ENCODE measurements at places on chromosomes 4 and X.
A peak's percentile ranks its signal among the peaks of the same experiment; 100 is the strongest.

- no peak for DNase-seq
These were observed 1005.5 kb upstream of the INTU start for GRCh38 chr4:126627255-126627654.

- DNase-seq = no peak
These were observed 16.6 kb downstream of the LRPAP1 start for GRCh38 chr4:3515646-3516045.

DNA sequence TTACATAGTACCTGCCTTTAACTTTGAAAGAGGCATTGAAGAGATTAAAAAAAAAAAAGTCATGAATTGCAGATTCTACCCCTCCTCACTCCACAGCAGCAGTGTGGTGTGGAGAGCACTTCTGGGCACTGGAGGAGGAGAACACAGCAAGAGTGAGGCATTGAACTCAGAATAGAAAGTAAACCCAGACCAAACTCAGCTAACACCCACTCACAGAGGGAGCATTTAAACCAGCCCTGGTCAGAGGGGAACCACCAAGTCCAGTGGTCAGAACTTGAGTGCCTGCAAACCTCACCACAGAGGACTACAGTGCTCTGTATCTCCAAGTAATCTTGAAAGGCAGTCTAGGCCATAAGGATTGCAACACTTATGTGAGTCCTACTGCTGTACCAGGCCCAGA lies 15.6 kb upstream of the UGT2A1 start:
- no peak for DNase-seq

DNA sequence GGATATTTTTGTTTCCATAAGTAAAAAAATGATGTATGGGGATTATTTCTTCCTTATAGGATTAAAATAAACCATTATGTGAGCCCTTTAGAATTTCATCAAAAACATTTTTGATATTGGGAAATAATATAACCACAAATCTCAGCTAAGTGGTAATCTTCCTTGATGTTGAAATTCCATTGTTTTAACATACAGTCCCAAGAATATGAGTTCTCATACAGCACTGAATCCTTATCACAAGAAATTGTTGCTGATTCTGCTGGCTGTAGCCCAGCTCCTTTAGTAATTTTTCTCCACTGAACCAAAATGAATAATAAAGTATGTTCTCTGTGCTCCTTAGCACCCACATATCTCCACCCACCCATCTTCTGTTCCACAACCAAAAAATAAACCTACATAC lies 41.9 kb upstream of the FAM47B start:
- DNase-seq = peak; percentile 10

DNA sequence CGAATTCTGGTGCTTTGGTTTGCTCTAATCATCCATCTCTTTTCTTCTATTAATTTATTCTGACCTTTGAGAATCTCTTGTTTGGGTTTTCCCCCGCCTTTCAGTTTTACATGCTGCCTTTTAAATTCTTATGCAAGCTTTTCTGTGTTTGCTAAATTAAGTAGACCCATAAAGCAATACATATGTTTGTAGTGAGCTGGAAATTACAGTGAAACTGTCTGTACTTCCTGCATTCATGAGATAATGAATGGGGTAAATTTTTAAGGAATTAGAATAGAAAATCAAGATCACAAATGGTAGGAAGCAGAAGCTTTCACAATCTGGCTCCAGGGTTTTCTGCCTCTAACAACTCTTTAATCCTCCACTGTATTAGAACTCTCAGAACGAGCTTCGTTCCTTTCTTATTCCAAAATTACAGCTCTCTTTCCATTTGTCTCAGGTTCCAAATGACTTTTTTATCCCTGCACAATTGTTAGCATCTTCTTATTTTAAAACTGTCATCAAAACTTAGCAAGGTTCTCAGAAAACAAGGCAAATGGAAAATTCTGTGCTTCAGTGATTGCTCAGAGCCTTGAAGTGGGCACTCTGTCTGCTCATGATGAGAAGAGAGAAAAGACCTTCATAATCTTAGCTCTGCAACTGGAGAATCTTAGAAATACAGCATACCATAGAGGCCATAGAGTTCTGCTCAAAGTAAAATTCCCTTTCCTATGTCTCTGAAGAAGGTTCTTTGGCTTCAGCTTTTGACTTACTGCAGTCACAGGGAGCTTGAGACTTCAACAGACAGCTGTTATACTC lies 108.2 kb downstream of the EGF start:
- no peak for DNase-seq

DNA sequence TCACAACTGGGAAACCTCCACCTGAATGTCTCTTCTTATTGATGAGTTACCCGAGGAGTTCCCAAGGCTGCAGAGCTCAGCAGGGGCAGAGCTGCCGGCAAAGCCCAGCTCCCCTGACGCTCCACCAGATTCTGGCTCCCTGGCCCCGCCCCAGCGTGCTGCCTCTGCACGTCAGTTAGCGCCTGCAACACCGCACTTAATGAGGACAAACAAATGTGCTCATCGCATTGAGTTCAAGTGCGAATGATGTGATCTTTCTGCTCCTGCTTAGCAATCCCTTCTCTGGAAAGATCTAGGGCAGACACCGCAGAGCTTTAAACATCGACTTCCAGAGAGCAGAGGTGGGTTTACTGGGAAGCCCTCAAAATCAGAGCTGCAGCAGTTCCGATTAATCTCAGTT lies 55.5 kb upstream of the FBXW7 start:
- no peak for DNase-seq

DNA sequence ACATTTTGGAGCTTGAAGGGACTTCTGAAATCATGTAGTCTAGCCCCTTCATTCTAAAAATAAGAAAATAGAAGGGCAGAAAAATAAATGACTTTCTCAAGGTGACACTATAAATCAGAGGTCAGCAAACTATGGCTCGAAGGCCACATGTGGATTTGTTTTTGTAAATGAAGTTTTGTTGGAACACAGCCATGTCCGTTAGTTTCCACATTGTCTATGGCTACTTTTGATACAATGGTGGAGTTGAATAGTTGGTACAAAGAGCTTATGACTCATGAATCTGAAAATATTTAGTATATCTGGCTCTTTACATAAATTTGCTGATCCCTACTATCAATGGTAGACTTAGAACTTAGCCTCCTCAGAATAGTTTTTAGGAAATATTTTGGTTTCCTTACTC lies 302.4 kb upstream of the PRPS2 start:
- no peak for DNase-seq

GRCh38 chrX:12548341-12548740 lies 242.9 kb upstream of the PRPS2 start:
- no peak for DNase-seq

- DNase-seq = no peak
These were observed 4.2 kb upstream of the MTMR1 start for GRCh38 chrX:150688911-150689451.

GRCh38 chr4:127586922-127587571 lies 45.7 kb upstream of the INTU start:
- DNase-seq = no peak
